ENCODE measurements at places on chromosomes 13 and 19.
A peak's percentile ranks its signal among the peaks of the same experiment; 100 is the strongest.

- no peak for DNase-seq
Measured at GRCh38 chr19:40592170-40592569, 9.0 kb upstream of the LTBP4 start.

- DNase-seq = no peak
Measured at GRCh38 chr13:45658586-45659235, 43.2 kb upstream of the ERICH6B start.

DNA sequence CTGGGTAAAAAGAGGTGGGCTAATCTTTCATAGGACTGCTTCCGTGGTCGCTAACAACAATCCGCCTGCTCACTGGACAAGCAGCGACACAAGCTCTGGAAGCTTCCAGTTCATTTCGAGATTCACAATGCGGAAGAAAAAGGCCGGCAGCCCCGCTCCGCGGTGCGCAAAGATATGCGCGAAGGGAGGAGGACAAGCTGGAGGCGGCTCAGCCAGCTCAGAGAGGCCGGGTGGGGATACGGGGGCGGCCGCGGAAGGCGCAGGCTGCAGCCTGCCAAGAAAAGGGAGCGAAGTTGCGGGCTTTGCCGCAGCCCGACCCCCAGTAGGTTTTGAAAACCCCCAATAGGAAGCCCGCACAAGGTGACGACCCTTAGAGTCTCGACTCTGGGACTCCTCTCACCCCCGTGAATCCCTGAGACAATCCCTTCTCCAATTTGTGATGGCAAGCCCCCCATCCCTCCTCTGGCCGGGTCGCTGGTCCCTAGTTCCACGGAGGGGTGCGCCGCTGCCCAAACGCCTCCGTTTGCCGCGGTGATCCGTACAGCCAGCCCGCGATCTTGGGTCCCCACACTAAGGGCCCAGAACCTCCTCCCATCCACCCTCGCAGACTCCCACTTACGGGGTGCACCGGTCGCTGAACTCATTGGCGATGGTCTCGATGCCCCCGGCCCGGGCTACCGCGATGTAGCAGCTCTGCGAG, 697 bp downstream of the HSPH1 start:
- peak; percentile 68 for DNase-seq

DNA sequence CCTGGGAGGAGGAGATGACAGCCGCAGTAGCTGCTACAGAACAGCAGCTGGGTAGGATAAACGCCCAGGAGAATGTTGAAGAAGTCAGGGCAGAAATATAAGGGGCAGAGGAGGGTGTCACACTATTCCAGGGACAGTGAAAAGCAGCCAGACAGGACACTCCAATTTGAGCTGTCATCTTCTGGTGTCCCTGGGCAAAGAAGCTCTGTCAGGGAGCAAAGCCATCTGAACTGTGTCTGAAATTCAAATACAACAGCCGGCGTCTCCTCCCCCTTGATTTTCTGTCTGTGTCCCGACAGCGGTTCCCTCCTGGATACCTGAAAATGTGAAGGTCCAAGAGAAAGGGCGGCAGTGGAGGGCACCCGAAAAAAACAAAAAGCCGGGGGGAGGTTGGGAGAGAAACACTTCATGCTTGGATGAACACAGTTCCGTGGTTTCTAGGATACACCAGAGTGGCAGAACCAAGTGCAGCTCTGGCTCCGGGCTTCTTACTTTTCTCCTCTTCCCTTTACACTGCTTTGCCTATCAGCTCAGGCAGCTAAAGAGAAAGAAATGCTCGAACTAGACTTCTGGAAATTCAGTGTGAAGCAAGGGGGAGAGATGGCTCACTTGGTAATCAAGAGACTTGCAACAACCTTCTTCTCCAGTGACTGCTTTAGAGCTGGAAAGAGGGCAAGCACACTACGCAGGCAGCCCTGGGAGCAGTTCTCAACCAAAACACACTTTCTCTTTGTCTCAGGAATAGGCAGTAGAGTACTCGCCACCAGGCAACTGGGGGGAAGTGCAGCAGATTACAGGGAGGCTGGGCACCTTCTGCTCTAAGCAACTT, 465.6 kb downstream of the ITGBL1 start:
- no peak for DNase-seq

DNA sequence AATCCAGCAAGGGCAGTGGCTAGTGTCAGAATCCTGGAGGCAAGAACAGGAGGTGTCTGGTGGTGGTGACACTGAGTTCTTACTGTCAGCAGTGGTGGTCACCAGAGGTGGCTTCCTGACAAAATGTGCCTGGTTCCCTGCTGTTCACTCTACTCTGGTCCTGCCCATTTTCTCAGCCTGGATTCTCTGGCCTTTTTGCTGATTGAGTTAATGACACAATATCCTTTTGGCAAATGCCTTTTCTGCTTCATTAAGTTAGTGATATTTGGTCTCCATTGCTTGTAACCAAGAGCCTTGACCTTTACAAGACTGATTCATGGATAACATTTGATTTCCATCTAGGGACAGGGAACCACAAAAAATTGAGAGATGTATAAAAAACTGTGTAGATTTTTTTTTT, 51.1 kb downstream of the RFC3 start:
- DNase-seq = no peak

DNA sequence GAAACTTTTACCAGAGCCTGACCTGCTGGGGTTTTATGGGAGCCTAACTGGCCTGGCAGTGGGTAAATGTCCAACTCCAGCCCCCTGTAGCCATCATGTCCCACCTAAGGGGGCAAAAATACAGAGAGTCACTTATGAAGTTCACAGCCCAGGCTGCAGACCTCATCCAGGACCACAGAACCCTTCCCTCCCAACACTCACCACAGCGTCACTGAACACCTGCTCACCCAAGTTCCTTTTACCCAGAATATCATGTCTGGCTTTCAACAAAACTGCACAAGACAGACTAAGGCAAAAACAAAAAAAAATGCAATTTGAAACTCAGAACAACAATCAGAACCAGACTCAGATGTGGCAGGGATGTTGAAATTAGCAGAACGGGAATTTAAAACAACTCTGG, 6.4 kb downstream of the CEACAM3 start:
- DNase-seq = no peak

- no peak for DNase-seq
Measured at GRCh38 chr19:38316477-38317067, 825 bp upstream of the YIF1B start.

All from hematopoietic multipotent progenitor cell treated with erythropoietin and hydrocortisone succinate and interleukin-3 and kit ligand, for 17 days (in vitro differentiated cells).